Kidney glomerular epithelial cell (primary cell): ENCODE measurements at places on chromosomes 6 and 20.
A peak's percentile ranks its signal among the peaks of the same experiment; 100 is the strongest.

GRCh38 chr20:44664131-44664530 lies 12.6 kb upstream of the ADA start:
- no peak for DNase-seq

- peak; percentile 60 for DNase-seq
Measured at GRCh38 chr6:127266892-127267645, 405 bp downstream of the RNF146 start.

DNA sequence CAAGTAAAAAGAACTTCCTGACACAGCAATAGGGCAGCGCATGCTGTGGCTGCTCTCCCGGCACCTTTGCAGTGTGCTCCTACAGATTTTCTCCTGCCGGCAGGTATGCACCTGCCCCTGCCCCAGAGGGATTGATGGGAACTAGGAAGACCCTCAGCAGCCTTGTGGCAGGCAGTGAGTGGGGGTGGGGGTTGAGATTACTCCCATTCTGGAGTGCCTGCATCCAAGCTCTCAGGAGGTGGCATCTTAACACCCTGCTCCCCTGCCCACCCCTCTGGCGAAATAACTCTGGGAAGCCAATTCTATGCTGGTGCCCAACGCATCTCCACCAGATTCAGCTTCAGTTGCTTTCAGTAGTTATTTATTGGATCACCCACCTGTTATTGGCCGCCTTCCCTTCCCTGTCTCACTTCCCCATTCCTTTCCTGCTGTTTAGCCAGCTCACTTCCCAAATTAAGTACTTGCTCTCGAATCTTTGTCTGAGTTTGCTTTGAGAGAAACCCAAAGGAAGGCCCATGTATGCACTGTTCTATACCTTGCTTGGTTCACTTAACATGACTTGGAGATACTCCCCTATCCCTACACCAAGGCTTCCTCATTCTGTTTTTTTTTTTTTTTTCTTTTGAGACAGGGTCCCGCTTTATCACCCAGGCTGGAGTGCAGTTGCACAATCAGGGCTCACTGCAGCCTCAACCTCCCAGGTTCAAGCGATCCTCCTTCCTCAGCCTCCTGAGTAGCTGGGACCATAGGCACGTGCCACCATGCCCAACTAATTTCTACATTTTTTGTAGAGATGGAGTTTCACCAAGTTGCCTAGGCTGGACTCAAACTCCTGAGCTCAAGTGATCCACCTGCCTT lies 29.3 kb upstream of the SLC23A2 start:
- DNase-seq = no peak

GRCh38 chr6:16770701-16771569 lies 9.7 kb upstream of the ATXN1 start:
- no peak for DNase-seq

- no peak for DNase-seq
Measured at GRCh38 chr20:57411406-57412283, 20.4 kb downstream of the RBM38 start.

GRCh38 chr6:17703256-17703694 lies 3.5 kb downstream of the NUP153 start:
- DNase-seq = peak; percentile 19

DNA sequence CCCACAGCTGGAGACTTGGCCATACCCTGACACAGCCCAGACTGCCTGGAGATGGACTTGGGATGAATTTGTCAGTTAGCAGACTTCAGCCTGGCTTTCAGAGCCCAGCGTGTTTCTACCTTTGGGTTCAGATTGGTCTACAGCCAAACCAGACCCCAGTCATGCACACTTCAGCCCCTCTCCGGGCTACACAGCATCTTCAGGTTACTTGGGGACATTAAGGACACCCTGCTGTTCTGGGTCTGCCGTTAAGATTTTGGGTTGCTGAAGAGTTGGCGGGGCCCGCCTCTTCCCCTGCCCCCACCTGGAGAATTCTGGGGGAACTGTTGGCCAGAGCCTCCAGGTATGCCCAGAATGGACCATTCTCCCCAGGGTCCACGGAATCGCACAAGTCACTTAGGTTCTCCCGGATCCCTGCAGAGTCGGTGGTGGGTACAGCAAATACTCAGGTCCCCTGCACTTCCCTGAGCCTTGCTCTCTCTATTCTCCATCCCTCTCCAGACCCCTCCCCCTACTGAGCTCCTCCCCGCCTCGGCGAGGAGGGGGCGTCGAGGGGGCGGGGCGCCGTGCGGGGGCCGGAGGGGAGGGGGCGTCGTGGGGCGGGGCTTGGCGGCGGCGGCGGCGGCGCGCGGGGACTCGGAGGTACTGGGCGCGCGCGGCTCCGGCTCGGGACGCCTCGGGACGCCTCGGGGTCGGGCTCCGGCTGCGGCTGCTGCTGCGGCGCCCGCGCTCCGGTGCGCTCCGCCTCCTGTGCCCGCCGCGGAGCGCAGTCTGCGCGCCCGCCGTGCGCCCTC lies at the start of gene PTK7:
Gene PTK7, plus strand, starts transcription at position 645 of the 794 bp plus-strand sequence. CDS start 175 bp downstream, outside the sequence.
- DNase-seq = peak; percentile 67
